Epithelial cell of proximal tubule (primary cell): ENCODE measurements at places on chromosomes 3 and 15. TPM values are rescaled to one million over a fixed set of nuclear protein-coding genes. Genes with fewer than 3 reads are reported as not detected.

LRRC34 gene
- total RNA-seq = 9.8 and 17.1 TPM in 2 replicates

- DNase-seq = no peak
Measured at GRCh38 chr3:44060164-44060563, 181.5 kb upstream of the TOPAZ1 start.

GRCh38 chr3:20066850-20067617 lies 26.8 kb downstream of the KAT2B start:
- DNase-seq = no peak

TIPIN gene
- 6.8 and 16.8 TPM in 2 replicates for total RNA-seq

GRCh38 chr3:27943106-27943505 lies 221.0 kb upstream of the EOMES start:
- DNase-seq = no peak

DNA sequence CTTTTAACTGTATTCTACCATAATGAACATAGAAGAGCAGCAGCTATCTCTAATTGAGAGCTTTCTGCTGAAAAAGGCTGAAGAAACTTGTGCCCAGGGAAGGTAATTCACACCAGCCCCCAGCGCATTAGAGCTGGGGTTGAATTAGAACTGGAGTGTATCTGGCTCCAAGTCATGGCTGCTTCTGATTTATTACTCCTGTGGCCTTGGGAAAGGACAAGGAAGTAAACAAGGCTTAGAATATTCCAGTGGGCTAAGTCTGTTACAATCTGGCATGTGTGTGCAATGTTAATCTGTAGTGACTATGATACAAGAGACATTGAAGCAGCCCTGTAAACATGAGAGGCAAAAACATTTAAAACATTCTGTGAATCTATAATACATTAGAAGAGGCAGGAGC lies 18.1 kb downstream of the CPA3 start:
- DNase-seq = no peak
